ENCODE measurements at places on chromosomes 3 and 15. TPM values are rescaled to one million over a fixed set of nuclear protein-coding genes. Genes with fewer than 3 reads are reported as not detected.

- no peak overlapping the region for H3K27ac ChIP-seq
- no peaks in the 10 kb centered on the region for H3K27me3 ChIP-seq
- H3K4me3 ChIP-seq = no peak overlapping the region
- DNase-seq = no peak
These were observed 16.0 kb downstream of the TKT start for GRCh38 chr3:53239800-53240199.

GRCh38 chr3:35965908-35966307 is 326.6 kb downstream of the ARPP21 start:
- peaks cover 1% of the 10 kb centered on the region for H3K27me3 ChIP-seq
- H3K4me1 ChIP-seq = peaks cover 2% of the 10 kb centered on the region
- no peak overlapping the region for H3K4me3 ChIP-seq
- no peak for DNase-seq

FGF12 gene
- not detected for total RNA-seq

CCDC191 gene
- total RNA-seq = 3.2 TPM

MASP1 gene
- total RNA-seq = not detected

GRCh38 chr3:72299823-72300222 is 514.9 kb upstream of the PROK2 start:
- no peak for DNase-seq
- H3K27me3 ChIP-seq = peaks cover 2% of the 10 kb centered on the region
- H3K27ac ChIP-seq = no peak overlapping the region
- H3K4me1 ChIP-seq = no peaks in the 10 kb centered on the region
- no peak overlapping the region for H3K4me3 ChIP-seq

SCN11A gene
- 0.02 TPM for total RNA-seq

- H3K27ac ChIP-seq = no peak overlapping the region
- peaks cover 6% of the 10 kb centered on the region for H3K4me1 ChIP-seq
- H3K36me3 ChIP-seq = no peaks in the 10 kb centered on the region
- no peak for DNase-seq
These were observed 20.2 kb upstream of the PARP14 start for GRCh38 chr3:122660297-122660974.

- H3K36me3 ChIP-seq = no peaks in the 10 kb centered on the region
- DNase-seq = no peak
- H3K27me3 ChIP-seq = no peaks in the 10 kb centered on the region
- no peak overlapping the region for H3K4me3 ChIP-seq
- H3K27ac ChIP-seq = no peak overlapping the region
These were observed 131.2 kb downstream of the CTNNB1 start for GRCh38 chr3:41330465-41330864.

DNAJA4 gene
- total RNA-seq = 28.5 TPM

- H3K27me3 ChIP-seq = peaks cover 3% of the 10 kb centered on the region
- no peak overlapping the region for H3K27ac ChIP-seq
- no peaks in the 10 kb centered on the region for H3K4me1 ChIP-seq
- no peak for DNase-seq
- no peaks in the 10 kb centered on the region for H3K36me3 ChIP-seq
These were observed 223.9 kb downstream of the NR1D2 start for GRCh38 chr3:24168977-24169376.

CFAP100 gene
- not detected for total RNA-seq

GRCh38 chr3:37562876-37563275 is 298.8 kb upstream of the CTDSPL start:
- H3K27ac ChIP-seq = no peak overlapping the region
- H3K27me3 ChIP-seq = peaks cover 2% of the 10 kb centered on the region
- no peaks in the 10 kb centered on the region for H3K36me3 ChIP-seq
- DNase-seq = no peak

Data from activated CD4-positive, alpha-beta T cell treated with anti-CD3 and anti-CD28 coated beads, Interleukin-2, amount 10 ng/mL, durations not matched to agents 7 days and 5 days (primary cell).